ENCODE measurements at places on chromosomes 3 and 15.

GRCh38 chr15:35603301-35603700 lies 57.3 kb upstream of the DPH6 start:
- no peak for DNase-seq

- DNase-seq, result no peak
Observed at GRCh38 chr3:149726716-149727407, 25.4 kb downstream of the COMMD2 start.

DNA sequence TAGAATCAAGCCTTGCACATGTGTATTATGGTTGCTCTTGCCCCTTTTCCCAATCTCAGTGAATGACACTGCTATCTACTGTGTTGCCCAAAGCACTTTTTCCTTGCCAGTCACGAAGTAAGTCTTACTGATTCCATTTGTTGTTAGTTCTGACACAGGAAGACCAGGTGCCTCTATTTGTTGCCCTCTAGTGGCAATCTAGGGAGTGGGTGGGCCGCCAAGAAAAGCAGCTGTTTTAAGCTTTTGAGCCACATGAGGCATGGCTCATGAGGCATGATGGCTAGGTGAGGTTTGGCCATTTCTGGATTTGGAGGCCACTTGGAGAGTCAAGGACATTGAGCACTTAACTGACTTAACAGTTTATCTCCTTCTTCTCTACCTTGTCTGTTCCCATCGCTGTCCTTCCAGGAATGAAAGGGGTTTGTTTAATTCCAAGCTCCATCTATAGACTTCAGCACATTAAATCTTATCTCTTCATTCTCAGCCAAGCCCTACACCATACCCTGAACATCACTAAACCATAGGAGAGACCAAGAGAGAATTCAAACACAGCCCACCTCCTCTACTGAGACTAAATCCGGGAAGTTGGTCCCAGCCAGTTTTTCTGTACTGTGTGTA lies 103.1 kb downstream of the HCN4 start:
- peak; percentile 49 for DNase-seq

DNA sequence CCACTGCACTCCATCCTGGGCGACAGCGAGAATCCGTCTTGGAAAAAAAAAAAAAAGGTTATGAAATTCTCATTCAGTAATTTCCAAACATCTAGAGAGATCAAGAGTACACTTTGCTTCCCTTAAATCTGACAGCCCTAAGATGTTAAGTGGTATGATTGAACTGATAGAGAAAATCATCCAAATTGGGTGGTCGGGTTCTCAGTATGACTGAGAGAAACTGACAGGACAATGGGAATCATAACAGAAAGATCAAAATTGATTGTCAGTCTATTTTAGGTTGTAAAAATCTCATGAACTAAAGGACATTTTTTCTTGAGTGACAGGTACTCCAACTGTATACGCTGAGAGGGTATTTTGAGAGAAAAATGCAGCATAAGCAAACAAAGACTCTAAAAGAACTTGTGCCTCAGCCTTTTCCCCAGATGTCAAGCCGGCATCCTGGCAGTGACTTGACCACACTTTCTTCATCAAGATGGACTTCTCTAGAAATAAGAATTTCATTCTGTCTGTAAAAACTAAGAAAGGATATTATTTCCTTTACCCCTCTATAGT lies 65.8 kb downstream of the MYO5A start:
- no peak for DNase-seq

DNA sequence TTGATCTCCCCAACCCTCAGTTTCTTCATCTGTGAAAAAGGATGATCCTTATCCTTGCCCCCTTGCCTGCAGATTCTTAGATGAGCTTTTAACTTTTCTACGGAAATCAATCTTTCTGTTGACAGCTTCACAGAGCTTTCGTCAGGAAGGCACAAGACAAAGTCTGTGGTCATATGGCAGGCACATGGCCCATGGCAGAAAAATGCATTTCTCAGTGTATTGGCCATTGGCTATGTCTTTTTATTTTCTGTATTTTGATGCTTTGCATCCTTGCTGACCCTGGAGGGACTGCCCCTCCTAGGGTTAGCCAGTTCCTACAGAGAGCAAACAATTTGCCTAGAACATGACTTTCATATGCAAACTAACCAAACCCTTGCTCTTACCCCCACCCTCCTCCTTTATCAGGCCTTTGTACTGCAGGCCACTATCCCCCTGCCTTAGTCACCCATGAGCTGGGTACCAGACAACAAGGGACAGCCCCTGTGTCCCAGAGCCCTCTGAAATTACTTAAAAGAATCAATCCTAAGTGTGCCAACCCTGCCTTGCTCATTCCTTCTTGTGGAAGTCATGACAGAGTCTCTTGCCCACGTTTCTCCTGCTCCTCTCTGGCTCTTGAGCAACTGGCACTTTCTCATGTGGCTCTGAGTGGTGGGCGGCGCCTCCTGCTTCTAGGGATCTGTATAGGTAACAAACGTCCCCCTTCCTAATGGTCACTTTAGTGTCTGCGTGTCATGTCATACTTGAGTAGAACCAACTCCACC lies 24.1 kb upstream of the NOX5 start:
- no peak for DNase-seq

GRCh38 chr3:194181612-194182529 lies 45.9 kb downstream of the HES1 start:
- no peak for DNase-seq

- DNase-seq, result no peak
Observed at GRCh38 chr3:134699721-134700120, 48.9 kb upstream of the KY start.

DNA sequence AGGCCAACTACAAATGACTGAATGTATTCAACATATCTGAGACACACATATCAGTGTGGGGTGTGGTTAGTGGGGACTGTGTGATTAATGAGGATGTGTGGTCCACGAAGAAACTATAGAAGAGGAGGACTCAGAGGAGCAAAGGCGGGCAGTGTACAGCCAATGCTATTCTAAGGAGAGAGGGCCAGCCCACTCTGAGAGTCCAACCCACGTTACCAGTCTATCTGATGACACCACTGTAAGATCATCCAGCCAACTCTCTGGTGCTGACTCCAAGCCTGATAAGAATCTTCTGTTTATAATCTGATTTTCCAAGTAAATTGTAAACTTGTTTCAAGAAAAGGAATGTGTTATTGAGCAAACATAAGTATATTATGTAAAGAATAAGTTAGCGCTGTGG lies 47.2 kb downstream of the MCF2L2 start:
- DNase-seq, result no peak
